ENCODE measurements at places on chromosomes 5 and 9.

- DNase-seq: peak; percentile 14
Measured at GRCh38 chr9:73916016-73916673, 581.0 kb upstream of the RORB start.

DNA sequence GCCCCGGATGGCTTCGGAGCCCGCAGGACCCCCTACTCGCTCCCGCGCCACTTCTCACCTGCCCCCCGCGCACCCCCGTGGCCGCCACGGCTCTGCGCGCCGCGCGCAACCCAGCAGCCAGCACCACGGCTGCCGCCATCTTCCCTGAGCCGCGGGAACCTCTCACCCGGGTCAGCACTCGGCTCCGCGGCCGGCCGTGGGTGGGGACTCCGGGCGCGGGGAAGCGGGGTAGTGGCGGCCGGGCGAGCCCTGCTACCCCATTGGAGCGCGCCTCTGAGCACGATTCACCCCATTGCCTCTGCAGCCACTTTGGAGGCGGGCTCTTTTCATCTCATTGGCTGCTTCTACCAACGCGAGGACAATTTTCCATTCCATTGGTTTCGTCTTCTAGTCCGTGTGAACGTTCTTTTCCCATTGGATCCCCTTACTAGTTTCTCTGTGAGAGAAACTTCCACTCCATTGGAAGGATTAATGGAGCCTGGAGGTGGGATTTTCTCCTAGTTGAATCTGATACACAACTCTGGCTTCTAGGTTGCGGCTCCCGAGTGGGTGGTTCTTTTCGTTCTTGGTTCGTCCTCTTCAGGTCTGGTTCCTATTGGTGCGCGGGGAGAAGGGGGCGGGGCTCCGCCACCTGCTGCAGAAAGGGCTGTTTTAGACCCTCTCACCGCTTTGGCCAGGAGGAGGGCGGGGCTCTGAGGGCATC is at the start of gene HINT2:
Gene HINT2 (minus strand): TSS at position 202 of the 703 bp plus-strand sequence. CDS start 63 bp downstream, at position 139.
- DNase-seq: peak; percentile 98

GRCh38 chr5:102375272-102375671 is 79.2 kb upstream of the SLCO4C1 start:
- DNase-seq: no peak

GRCh38 chr9:113828221-113828620 is 47.9 kb upstream of the ZNF618 start:
- DNase-seq: no peak

GRCh38 chr9:82563094-82563493 is 499.8 kb downstream of the RASEF start:
- DNase-seq: no peak

DNA sequence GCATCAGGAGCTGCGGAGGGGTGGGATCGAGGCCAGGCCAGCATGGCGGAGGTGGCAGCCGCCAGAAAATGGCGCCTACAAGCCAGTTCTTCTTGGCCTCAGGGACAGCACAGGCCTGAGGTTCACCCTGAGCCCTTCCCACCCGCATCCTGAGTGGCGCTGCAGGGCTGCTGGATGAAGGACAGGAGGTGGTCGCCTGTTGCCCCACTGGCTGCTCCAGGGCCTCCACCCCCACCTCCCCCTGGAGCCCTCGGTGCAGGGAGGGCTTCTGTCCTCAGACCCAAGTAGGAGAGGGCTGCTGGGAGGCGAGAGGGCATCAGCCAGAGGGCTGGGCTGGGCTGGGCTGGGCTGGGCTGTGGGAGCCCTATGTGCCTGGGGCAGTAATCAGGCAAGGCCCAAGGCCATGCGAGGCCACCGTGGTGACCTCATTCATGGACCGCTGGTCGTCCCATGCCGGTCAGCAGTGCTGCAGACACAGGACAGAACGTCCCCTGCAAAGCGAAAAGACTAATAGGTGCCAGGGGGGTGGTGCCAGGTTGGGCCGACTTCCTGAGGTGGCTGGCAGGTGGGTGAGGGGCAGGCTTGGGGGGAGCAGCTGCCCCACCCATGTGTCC is 13.8 kb downstream of the GPSM1 start:
- DNase-seq: no peak

- no peak for DNase-seq
Measured at GRCh38 chr5:137073189-137073588, 425.9 kb downstream of the SPOCK1 start.

GRCh38 chr9:112631313-112632070 is 86.4 kb downstream of the INIP start:
- no peak for DNase-seq

- DNase-seq: no peak
Measured at GRCh38 chr5:154647114-154647760, 107.9 kb upstream of the LARP1 start.

GRCh38 chr5:110707260-110707844 is 19.1 kb downstream of the TMEM232 start:
- DNase-seq: peak; percentile 12

DNA sequence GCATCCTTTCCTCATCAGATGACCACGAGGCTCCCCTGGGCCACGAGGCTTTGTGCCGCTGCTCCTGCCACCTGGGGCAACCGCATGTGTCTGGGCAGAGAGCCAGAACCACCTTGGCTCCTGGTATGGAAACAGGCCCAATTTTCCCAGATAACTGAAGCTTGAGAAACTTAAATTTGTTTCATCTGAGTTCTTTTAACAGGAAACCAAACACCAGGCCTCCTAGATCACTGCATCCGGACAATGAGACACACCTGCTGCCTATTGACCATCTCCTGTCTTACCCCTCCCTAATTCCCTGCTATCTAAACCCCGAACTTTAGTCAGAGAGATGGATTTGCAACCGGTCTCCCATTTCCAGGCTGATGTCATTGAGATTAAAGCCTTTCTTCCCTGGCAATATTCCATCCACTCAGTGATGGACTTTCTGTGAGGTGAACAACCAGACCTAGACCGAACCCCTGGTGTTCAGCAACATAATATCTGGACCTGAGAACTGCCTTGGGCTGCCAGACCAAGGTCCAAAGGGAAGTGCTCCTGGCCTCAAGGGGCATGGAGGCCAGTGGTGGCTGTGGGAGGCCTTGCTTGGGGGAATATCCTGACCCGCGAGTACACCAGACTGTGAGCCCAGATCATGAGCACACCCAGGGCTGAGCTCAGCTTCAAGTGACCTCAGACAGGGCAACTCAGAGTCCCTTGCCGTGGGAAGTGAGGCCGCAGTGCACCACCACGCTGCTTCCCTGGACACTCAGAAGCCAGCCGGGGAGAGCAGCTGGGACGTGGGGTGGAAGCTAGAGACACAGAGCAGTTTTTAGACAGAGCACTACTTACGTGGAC is 199.7 kb downstream of the HSPA4 start:
- DNase-seq: no peak

DNA sequence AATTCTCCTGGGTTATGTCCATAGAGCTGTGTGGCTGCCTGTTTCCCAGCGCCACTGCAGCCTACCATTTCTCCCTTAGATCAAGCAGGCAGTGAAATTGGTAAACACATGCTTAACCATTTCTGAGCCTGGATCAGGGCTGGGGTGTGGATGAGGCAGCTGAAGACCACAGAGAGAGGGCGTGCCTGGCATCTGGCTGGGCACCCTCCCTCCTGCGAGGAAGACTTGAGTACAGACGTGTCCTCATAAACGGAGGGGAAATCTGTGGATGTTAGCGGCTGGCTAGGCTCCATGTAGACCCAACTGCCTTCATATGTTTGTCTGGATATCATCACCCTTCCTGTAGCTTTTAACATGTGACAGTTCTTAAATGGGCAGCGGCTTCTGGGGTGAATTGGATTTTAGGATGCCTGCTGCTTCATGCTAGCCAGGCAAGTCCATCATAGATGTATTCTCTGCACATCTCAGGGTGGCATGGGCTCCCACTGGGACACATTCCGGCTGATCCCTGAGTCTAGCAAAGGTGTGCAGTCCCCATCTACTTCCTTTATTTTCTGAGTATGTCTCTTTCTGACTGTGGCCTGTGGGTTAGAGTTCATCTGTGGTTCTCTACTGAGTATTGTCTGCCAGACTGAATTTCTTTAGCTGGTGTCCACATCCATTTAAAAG is 11.0 kb downstream of the RGS3 start:
- DNase-seq: no peak

DNA sequence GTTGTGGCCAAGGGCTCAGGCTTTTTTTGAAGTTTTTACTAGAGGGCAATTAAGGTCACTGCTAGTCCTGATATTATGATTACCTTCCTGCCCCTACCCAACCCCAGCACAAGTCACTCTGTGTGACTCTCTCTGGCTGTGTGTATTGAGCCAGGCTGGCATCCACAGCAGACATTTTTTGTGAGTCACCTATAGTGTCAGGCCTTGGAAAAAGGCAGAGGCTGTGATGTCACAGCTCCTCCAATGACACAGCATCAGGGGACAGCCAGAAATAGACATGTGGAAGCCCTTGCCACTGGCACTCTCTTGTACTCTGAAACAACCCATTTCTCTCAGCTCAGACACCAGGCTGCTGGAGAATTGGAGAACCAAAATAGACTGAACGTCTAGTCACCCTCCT is 145.4 kb downstream of the NMUR2 start:
- no peak for DNase-seq

GRCh38 chr5:95241635-95242034 is 43.3 kb downstream of the MCTP1 start:
- DNase-seq: no peak

GRCh38 chr5:58262226-58262625 is 197.7 kb downstream of the PLK2 start:
- DNase-seq: no peak

GRCh38 chr5:57696389-57696769 is 213.8 kb upstream of the ACTBL2 start:
- DNase-seq: peak; percentile 16

GRCh38 chr5:40627706-40628105 is 52.0 kb upstream of the PTGER4 start:
- no peak for DNase-seq

GRCh38 chr5:151570058-151570457 is 21.1 kb downstream of the FAT2 start:
- no peak for DNase-seq

DNA sequence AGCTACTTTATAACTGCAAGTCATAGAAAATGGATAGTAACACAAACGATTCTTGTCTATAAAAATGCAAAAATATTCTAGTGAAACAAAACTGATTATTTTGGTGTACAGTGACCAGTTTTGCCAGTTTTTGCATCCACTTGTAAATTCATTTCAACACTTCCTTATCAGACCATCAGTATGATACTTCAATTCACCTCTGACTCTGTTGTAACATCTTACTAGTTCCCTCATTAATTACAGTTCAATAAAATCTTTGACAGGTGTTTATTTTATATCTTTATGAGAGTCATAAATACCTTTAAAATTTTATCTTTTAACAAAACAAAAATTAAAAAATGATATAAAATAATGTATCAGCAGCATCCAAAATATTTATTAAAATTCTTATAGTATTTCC is 13.1 kb upstream of the PTCH1 start:
- DNase-seq: no peak

DNA sequence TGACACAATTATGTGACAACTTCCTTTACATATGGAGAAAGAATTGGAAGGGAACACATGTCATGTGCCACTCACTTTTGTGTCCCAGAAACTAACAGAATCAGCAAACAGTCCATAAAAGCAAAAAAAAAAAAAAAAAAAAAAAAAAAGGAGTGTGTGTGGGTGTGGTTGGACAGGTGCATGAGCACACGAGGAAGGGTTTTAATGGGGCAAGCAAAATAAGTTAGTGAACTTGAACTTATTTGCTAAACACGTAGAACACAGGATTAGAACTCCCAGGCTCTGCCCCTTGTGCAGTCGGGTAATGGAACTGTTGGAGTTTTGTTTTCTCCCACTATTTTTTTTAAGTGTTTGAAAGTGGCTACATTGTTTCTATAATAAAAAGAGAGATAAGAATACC is 74.8 kb upstream of the PJA2 start:
- DNase-seq: no peak

DNA sequence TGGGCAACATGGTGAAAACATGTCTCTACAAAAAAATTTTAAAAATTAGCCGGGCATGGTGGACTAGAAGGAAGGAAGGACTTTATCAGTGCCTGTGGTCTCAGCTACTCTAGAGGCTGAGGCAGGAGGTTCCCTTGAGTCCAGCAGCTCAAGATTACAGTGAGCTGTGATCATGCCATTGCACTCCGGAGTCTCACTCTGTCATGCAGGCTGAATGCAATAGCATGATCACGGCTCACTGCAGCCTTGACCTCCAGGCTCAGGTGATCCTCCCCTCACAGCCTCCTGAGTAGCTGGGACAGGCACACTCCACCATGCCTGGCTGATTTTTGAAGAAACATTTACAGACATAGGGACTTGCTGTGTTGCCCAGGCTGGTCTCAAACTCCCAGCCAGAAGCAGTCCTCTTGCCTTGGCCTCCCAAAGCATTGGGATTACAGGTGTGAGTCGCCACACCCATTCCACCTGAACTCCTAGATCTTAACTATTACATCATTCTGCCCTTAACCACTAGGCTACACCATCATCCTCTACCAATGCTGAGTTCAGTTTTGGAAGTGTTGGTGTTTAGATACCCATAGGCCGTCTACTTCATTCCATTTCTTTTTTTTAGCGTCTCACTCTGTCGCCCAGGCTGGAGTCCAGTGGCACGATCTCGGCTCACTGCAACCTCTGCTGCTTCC is 2.0 kb upstream of the URM1 start:
- DNase-seq: no peak

- DNase-seq: peak; percentile 17
Measured at GRCh38 chr5:141369994-141370848, at the start of gene PCDHGB3. Gene PCDHGB3, plus strand, starts transcription at chr5:141370242. Its CDS starts 153 bp downstream, at chr5:141370395.

GRCh38 chr5:40410231-40410861 is 269.4 kb upstream of the PTGER4 start:
- peak; percentile 24 for DNase-seq
